Activated T-cell treated with anti-CD3 and anti-CD28 coated beads, Interleukin-2, amount 50 U/mL, for 4 hours (primary cell): ENCODE measurements at places on chromosomes 2 and 18.

GRCh38 chr18:34794348-34794747 is 84.2 kb downstream of the DTNA start:
- no peak for DNase-seq

- no peak for DNase-seq
These were observed 50.7 kb downstream of the RMDN2 start for GRCh38 chr2:37975808-37976207.

- no peak for DNase-seq
These were observed 1531.7 kb upstream of the NXPH2 start for GRCh38 chr2:140311905-140312304.

DNA sequence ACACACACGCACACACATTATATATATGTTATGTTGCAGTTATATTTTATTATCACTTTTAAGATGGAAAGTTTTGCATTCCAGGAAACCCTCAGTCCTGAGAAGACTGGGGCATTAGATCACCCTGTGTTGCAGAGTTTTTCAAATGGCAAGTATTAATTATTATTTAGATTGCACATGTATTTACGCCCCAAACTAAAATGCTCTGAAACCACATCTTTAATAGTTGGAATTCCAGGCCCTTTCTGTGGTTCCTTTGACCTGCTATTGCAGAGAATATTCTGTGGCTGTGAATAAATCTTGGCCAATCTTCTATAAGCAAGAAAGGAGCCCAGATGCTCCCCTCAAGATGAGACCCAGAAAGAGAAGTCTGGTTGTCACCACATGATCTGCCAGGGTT is 427.0 kb upstream of the TNP1 start:
- no peak for DNase-seq

DNA sequence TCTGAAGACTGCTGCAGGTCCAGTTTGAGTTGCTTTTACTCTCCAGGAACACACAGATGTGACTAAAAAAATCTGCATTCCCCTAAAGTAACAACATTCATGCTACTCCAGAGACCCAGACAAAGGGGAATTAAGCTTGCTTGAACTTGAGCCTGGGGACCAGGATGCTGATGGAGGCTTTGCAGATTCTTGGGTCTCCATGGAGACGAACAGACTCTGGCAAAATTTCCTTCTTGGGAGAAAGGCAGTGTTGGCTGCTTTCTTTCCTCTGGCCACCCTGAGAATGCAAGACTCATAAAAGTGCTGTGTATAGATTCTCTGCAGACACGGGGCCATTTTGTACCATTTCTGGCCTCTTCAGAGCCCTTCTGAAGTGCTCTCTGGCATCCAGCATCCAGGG is 112.0 kb downstream of the ACTR3 start:
- no peak for DNase-seq

GRCh38 chr2:64643838-64644457 is 9.8 kb downstream of the SERTAD2 start:
- DNase-seq = no peak

DNA sequence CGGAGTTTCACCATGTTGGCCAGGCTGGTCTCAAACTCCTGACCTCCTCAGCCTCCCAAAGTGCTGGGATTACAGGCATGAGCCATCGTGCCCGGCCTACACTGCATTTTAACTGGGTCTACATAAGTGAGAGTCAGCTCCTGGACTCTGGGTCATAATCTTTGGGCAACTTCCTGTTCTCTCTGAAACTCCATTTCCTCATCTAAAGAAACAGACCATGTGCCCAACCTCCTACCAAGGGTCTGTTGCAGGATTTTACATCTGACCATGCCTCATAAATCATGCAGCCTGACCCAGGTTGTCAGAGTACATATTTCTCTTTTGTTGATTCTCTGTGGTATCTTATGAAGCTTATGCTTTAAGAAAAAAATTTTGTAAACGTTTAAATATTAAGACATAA is 280.4 kb downstream of the ALPK2 start:
- DNase-seq = no peak

- no peak for DNase-seq
These were observed 99.5 kb downstream of the GALNT13 start for GRCh38 chr2:153971250-153971649.

DNA sequence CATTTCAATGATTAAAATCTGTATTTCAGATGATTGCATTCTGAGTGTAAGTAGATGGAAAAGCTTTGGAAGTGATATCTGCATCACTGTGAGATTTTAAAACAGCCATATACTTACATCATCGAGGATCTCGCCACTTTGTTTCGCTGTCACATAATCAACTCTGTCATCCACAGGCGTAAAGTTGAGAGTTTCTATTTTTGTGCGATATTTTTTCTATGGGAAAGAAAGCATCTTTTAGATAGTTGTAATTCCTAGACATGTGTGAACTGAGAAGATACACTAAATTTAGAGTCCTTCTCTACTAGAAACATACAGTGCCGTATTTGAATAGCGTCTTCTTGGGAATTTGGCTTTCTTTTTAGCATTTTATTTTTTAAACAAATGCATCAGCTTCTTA is 158.8 kb downstream of the RIF1 start:
- no peak for DNase-seq

GRCh38 chr2:224986477-224986876 is 55.8 kb downstream of the DOCK10 start:
- no peak for DNase-seq

DNA sequence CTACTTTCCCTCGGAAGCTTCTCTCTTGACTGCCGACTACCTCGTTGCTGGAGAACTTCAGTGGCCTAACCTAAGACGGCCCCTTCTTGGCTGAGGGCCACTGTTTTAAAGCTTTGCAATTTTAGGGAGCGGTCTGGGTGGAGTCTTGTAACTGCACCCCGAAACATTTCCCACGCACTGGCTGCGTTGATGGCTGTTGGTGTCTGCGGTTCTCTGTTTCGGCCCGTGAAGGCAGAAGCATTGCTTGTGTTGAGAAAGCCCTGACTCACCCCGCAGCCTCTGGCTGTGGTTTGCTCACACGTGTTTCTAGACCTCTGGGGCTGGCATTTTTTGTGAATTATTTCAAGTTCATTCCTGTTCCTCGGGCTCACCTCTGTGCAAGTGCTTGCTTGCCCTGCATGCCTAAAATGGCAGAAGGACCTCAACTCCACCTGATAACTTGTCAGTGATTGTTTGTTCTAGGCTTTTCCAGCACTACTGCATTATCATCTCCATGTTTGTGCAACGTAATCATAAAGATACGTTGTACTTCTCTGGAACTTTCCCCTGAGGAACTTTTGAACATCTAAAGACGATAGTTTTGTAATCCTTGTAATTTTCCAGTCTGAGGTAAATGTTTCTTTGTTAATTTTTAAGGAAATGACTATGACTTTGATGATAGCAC is 94.2 kb upstream of the DLX2 start:
- DNase-seq = peak; percentile 16

DNA sequence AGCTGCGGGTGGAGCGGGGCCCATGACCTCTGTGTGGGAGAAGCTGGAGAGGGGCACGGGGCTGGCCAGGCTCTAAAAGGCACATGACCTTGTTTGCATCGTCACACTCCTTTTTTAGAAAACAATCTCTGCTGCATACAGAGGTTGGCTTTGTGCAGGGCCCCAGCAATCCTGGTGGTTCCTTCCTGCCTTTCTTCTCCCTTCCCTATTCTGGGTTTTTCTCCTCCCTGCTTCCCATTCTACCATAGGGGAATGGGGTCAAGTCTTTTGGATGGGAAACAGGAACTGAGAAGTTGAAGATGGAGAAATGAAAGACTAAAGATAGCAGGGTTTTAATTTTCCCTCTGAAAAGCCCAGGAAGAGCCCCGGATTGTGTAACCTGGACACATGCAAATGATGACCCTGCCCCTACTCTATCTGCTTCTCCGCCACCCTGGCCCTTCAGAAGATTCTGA is 53.9 kb downstream of the ASAP2 start:
- no peak for DNase-seq

GRCh38 chr2:43218702-43219382 is 7.6 kb downstream of the ZFP36L2 start:
- peak; percentile 66 for DNase-seq

DNA sequence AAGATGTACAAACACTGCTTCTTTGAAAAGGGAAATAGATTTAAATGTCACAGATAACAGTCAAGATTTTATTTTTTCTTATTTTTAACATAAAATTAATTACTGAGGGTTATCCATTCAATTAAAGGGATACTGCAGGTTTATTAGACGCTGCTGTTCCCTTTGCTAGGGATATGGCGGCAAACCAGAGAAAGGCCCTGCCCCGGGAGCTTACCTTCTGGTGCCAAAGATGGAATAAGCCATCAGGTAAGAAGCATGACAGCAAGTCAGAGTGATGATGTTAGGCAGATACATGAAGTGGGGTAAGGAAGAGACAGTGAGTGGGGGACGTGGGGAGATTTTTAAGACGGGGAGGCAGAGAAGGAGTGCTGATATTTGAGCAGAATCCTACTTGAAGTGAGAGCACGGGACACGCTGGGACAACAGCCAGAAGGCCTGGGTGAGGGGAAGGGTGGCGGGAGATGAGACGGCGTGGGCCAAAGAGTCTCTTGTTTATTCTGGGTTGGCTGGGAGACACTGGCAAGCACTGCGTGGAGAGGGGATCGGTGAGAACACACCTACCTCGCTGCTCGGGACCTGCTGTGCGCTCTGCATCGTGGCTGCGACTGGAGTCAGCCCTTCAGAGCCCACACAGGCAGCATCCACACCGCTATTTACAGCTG is 250.5 kb upstream of the TMEM200C start:
- DNase-seq = no peak

DNA sequence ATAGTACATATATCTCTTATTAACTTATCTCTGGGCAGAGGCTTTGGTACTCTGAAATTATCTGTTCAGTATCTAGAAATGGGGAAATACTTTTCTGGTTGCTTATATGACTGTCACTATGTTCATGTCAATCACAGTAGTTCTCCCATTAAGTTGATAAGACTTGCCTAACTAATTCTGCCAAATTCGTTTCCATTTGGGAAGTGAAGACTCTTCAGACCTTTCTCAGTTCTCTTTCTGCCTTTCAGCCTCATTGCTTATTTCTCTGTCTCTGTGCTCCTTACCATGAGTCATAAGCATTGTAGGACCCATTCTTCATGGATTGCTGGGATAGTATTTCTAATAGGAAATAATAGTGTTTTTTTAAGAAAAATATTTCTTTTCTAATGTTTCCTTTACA is 113.5 kb downstream of the PHLPP1 start:
- DNase-seq = no peak

DNA sequence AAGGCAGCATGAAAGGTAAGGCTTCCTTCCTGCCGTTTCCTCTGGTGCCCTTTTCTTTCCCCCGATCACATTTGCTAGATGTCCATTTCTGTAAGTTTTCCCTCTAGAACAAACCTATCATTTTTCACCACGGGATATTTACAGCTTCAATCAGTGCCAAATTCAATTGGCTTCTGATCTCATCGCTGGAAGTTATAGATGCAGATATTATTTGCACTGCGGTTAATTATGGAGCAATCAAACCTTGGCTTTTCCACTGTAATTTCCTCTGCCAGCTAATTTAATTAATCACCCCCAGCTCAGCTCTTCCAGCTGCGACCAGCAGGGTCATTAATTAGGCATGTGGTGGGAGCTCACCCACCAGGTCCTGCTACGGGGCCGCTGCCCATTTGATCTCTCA is 86.1 kb downstream of the GBX2 start:
- no peak for DNase-seq

DNA sequence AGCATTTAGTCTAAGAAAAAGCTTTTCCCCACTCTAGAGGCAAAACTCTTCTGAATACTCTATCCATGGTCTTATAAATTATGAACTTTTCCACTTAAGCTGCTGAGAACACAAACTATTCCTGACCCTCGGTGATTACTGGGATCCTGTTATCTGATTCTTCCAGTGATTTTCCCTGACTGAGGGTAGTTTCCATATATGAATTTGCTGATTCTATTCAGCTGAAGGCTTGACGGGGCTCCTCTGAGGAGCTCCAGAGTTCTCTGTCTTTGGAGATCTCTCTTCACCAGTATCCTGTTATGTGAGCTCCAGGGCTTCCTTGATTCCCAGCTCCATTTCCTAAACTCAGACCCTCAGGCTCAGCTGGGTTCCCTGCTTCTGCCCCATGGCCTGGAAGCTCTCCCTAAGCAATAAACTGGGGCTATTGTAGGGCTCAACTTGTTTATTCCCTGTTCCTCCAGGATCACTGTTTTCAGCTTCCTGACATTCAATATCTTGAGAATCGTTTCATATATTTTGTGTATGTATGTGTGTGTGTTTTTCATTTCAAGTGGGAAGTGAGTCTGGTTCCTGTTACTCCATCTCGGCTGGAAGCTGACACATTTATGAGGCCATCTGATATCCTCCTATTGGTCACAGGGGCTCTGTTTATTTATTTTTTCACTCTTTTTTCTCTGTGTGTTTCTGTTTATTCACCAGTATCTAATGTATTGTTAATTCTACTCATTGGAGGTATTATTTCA is 78.2 kb downstream of the ARHGAP28 start:
- no peak for DNase-seq

- DNase-seq = no peak
These were observed 47.5 kb upstream of the ASAP2 start for GRCh38 chr2:9158786-9159779.

DNA sequence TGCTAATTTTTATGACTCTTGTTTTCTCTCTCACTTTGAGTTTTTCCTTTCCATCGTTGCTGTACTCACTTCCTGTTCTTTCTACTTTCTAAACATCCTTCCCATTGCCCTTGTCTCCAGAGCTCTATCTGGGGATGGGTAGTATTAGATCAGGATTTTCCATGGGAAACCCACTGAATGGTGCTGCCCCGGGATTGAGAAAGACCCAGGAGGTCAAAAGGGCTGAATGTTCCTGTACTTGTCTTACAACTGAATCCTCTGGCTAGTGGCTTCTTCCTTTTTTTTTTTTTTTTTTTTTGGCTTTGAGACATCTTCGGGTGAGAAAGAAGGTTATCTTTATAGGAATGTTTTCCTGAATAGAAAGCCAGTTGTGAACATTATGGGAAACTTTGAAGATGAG is 364.8 kb upstream of the SLC14A2 start:
- DNase-seq = no peak

DNA sequence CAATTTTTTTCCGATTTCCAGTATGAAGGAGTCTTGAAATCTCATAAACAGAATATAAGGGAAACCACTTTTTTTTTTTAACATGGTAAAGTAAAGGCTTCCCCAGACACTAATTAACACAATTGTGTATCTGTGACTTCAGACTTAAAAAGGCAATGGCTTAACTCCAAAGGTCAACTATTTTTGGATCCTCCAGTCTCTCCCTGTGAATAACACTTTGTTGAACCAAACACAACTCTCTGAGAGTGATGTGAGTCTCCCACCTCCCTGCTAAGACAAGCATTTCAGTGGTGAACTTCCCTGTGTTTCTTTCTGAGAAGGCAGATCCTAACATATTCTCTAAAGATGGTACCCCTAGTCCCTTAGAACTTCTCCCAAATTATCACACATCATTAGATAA is 219.6 kb upstream of the RBBP8 start:
- no peak for DNase-seq
